Astrocyte (in vitro differentiated cells and primary cell): ENCODE measurements at places on chromosomes 1 and 21. TPM values are rescaled to one million over a fixed set of nuclear protein-coding genes. Genes with fewer than 3 reads are reported as not detected.

The TSPAN1 gene
- 1.7 and 2.2 TPM in 2 replicates for total RNA-seq

The TSPEAR gene
- total RNA-seq, result not detected in 2 replicates

The IVL gene
- 0.16 TPM in 1 of 2 replicates, not detected in the other for total RNA-seq

The PEX11B gene
- total RNA-seq, result 19.9 and 20.7 TPM in 2 replicates

The C1orf116 gene
- total RNA-seq, result 0.14 and 0.86 TPM in 2 replicates

- H3K27me3 ChIP-seq, result no peaks in the 10 kb centered on the region
- H3K36me3 ChIP-seq, result no peaks in the 10 kb centered on the region
- no peaks in the 10 kb centered on the region for H3K4me1 ChIP-seq
- DNase-seq, result no peak
These were observed 180.0 kb downstream of the CDC7 start for GRCh38 chr1:91680556-91681155.

GRCh38 chr1:17045150-17045549, 8.7 kb downstream of the SDHB start:
- no peak for DNase-seq
- no peak overlapping the region for H3K4me3 ChIP-seq
- H3K27me3 ChIP-seq, result no peaks in the 10 kb centered on the region
- H3K36me3 ChIP-seq, result peaks cover 34% of the 10 kb centered on the region
- H3K4me1 ChIP-seq, result peaks cover 3% of the 10 kb centered on the region

DNA sequence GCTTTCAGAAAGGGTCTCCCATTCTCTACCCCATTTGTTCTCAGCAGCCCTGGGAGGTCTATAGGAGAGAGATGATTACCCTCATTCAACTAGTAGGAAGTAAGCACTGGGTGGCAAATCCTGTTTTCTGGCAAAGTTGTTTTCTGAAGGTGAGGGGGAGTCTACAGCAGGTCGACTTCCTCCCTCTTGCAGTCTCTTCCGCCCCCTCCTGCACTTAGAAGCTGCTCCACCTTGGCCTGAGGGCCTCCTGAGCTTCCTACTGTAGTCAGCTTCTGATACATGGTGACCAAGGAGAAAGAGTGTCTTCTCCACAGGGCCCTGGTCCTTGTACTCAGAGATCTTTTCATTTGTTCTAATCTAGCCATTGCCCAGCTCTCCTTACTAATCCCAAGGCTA, 93.1 kb downstream of the RGL1 start:
- no peak for DNase-seq
- H3K36me3 ChIP-seq, result no peaks in the 10 kb centered on the region
- no peak overlapping the region for H3K27ac ChIP-seq

DNA sequence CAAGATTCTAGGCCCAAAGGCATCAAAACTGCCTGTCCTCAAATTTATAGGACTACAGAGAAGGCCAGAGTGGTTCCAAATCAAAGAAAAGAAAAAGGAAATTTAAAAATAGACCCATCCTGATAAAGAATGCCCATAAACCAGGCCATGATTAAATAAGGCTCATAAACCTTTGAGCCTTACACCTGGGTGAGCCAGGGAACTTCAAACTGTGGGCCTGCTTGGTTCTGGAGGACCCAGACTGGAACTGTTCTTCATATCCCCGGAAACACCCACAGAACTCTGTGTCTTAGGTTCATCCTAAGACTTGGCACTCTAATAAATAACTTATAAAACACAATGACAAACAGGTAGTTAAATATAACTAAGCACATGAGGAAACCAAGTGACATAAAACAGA, 28.8 kb downstream of the MCOLN2 start:
- H3K27me3 ChIP-seq, result no peaks in the 10 kb centered on the region
- DNase-seq, result no peak
- H3K36me3 ChIP-seq, result no peaks in the 10 kb centered on the region
- no peak overlapping the region for H3K4me3 ChIP-seq

GRCh38 chr1:157124855-157125254, 13.3 kb downstream of the ETV3 start:
- H3K36me3 ChIP-seq, result peaks cover 40% of the 10 kb centered on the region
- DNase-seq, result no peak
- H3K27ac ChIP-seq, result no peak overlapping the region
- H3K4me1 ChIP-seq, result no peaks in the 10 kb centered on the region

DNA sequence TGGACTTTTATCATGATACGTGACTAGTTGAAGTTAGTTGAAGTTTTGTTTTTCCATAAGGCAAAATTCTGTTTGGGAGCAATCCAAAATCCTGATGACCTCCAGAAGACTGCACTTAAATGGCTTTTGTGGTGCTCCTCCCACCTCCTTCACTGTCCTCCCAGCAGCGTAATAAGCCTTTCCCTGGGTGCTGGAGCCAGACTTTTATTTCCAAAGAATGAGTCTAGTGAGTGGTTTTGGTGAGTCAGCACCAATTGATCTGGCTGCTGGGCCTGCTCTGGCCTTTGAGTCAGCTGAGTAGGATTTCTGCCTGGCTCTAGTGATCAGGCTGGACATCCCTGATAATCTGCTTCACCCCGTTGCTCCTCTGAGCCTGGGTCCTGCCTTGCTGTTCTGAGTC, 21.7 kb upstream of the KCND3 start:
- H3K4me3 ChIP-seq, result no peak overlapping the region
- H3K27ac ChIP-seq, result no peak overlapping the region
- no peaks in the 10 kb centered on the region for H3K27me3 ChIP-seq
- peak; percentile 56 for DNase-seq

- no peaks in the 10 kb centered on the region for H3K36me3 ChIP-seq
- no peak overlapping the region for H3K27ac ChIP-seq
- H3K27me3 ChIP-seq, result peaks cover 26% of the 10 kb centered on the region
- no peak overlapping the region for H3K4me3 ChIP-seq
These were observed 66.9 kb upstream of the TINAGL1 start for GRCh38 chr1:31509124-31510072.

DNA sequence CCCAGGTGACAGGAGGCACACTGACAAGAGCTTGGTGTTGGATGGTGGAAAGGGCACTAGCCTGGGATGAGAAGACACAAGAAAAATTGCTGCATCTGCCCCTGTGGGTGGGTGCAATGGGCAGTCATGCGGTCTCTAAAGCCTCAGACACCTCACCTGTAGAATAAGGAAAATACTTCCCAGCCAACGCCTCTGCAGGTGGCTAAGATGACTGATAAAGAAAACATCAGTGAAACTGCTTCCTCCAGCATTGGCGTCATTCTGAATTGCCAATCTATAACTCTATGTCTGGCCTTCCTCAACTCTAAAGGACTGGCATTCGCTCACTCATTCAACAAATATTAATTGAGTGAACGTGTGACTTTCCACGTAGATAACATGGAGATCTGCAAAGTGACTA, 100.4 kb upstream of the F3 start:
- peaks cover 11% of the 10 kb centered on the region for H3K4me1 ChIP-seq
- H3K27ac ChIP-seq, result no peak overlapping the region
- H3K4me3 ChIP-seq, result no peak overlapping the region
- peak; percentile 48 for DNase-seq
- no peaks in the 10 kb centered on the region for H3K27me3 ChIP-seq

DNA sequence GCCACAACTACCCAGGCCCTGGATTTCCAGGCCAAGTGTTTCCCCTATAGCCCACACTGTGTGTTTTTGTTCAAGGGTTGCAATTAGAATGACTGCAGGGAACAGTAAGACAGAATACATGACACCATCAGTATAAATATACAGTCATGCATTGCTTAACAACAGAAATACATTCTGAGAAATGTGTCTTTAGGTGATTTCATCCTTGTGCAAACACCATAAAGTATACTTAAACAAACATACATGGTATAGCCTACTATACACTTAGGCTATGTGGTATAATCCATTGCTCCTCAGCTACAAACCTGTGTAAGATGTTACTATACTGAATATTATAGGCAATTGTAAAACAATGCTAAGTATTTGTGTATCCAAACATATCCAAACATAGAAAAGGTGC, 7.5 kb upstream of the SLC44A5 start:
- no peaks in the 10 kb centered on the region for H3K36me3 ChIP-seq
- DNase-seq, result no peak
- peaks cover 11% of the 10 kb centered on the region for H3K4me1 ChIP-seq
- H3K27ac ChIP-seq, result no peak overlapping the region
- H3K4me3 ChIP-seq, result no peak overlapping the region

DNA sequence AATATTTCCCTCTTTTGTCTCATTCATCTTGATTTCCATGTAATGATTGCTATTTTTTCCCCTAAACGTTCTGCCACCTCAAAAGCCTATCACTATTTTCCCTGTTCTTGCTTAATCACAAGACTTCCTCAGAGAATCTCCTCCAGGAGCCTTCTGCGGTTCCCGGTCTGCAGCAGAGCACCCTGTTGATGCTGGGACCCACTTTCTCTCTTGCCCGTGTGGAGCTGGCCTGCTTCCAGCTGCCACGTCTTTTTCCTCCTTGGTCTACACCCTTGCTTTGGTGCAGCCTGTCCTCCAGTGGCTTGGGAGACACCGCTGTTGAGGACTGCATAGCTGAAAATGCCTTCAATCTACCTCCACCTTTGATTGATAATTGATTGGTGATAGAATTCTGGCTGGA, 70.0 kb upstream of the COA6 start:
- H3K27ac ChIP-seq, result no peak overlapping the region
- peaks cover 4% of the 10 kb centered on the region for H3K4me1 ChIP-seq
- no peak overlapping the region for H3K4me3 ChIP-seq
- H3K36me3 ChIP-seq, result no peaks in the 10 kb centered on the region

GRCh38 chr1:7967651-7968050, 6.1 kb downstream of the PARK7 start:
- no peaks in the 10 kb centered on the region for H3K27me3 ChIP-seq
- DNase-seq, result no peak

- no peaks in the 10 kb centered on the region for H3K27me3 ChIP-seq
- peaks cover under 1% of the 10 kb centered on the region for H3K36me3 ChIP-seq
- H3K4me3 ChIP-seq, result no peak overlapping the region
- H3K4me1 ChIP-seq, result no peaks in the 10 kb centered on the region
These were observed 5.2 kb upstream of the AGO3 start for GRCh38 chr1:35925741-35926140.

DNA sequence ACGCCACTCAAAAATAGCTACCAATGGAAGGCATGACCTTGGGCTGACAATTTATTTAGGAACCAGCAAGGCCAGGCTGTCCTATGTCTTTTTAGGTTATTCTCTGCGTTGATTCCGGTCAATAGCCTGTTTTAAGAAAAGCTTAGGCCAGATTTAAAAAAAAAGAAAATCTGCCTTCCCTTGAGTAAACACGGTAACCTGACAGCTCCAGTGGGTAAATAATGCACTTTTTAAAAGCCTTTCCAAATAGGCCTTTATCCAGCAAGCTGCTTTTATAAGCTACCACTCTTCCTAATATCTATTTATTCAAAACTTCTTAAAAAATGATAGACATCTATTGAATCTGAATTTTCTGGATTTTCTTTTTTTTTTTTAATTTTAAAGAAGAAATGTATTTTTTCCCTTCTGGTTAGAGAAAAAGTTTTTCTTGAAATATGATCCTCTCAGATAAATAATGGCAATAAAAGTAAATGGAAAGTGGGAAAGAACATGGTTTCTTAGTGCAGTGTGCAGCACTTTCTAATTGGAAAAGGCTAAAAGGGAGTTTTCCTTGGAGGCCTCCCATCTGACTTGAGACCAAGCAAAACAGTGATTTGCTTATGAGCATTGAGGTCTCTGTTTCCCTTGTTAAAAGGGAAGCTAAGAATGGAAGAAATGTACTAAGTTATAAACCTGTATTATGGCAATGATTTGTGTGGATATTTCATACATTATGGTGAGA, 281.0 kb upstream of the RUNX1 start:
- no peak overlapping the region for H3K4me3 ChIP-seq
- peaks cover 8% of the 10 kb centered on the region for H3K4me1 ChIP-seq
- no peak overlapping the region for H3K27ac ChIP-seq
- no peaks in the 10 kb centered on the region for H3K36me3 ChIP-seq

- H3K36me3 ChIP-seq, result no peaks in the 10 kb centered on the region
- H3K27me3 ChIP-seq, result no peaks in the 10 kb centered on the region
- H3K4me3 ChIP-seq, result no peak overlapping the region
- H3K4me1 ChIP-seq, result no peaks in the 10 kb centered on the region
These were observed 21.5 kb downstream of the INSL5 start for GRCh38 chr1:66779475-66780078.

DNA sequence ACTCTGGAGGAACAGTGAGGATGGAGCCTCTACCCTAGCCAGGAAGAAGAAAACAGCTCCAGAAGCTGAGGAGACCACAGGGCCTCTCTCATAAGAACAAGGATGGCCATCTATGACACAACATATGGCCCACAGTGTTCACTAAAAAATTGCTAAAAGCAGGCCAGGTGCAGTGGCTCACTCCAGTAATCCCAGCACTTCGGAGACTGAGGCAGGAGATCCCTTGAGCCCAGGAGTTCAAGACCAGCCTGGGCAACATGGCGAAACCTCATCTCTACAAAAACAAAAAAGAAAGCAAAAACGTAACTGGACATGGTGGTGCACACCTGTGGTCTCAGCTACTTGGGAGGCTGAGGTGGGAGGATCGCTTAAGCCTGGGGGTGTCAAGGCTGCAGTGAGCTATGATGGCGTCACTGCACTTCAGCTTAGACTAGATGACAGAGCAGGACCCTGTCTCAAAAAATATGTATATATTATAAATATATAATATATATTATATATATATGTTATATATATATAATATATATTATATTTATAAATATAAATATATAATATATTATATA, 103.1 kb downstream of the TOMM20 start:
- H3K4me1 ChIP-seq, result peaks cover 9% of the 10 kb centered on the region
- H3K4me3 ChIP-seq, result no peak overlapping the region
- H3K27me3 ChIP-seq, result no peaks in the 10 kb centered on the region
- DNase-seq, result no peak

DNA sequence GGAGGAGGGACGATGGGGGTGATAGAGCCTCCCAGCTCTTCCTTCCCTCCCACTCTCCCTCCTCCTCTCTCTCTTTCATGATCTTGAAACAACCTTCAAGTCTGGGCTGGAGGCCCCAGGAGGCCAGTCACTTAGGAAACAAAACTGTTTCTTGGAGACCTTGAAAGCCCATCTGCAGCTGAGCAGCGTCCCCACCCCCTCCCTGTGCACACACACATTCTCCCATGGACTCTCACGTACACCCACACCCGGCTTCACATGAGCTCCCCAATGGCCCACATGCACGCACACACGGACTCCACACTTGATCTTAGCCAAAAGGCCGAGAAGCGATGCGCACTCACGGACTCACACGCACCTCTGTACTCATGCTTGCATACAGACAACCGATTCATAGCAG, 3.2 kb upstream of the ATP1A2 start:
- peaks cover 28% of the 10 kb centered on the region for H3K27me3 ChIP-seq
- no peak overlapping the region for H3K27ac ChIP-seq
- no peak for DNase-seq
- H3K36me3 ChIP-seq, result no peaks in the 10 kb centered on the region
- no peak overlapping the region for H3K4me3 ChIP-seq

GRCh38 chr1:44170281-44170823, 28.9 kb upstream of the KLF18 start:
- H3K27me3 ChIP-seq, result no peaks in the 10 kb centered on the region
- peak; percentile 47 for DNase-seq
- H3K4me1 ChIP-seq, result no peaks in the 10 kb centered on the region
- no peak overlapping the region for H3K27ac ChIP-seq
- H3K36me3 ChIP-seq, result no peaks in the 10 kb centered on the region
- H3K4me3 ChIP-seq, result no peak overlapping the region

GRCh38 chr1:173020138-173020750, 30.5 kb downstream of the TNFSF18 start:
- no peaks in the 10 kb centered on the region for H3K27me3 ChIP-seq
- H3K4me1 ChIP-seq, result no peaks in the 10 kb centered on the region
- no peaks in the 10 kb centered on the region for H3K36me3 ChIP-seq
- H3K4me3 ChIP-seq, result no peak overlapping the region
- no peak for DNase-seq
- H3K27ac ChIP-seq, result no peak overlapping the region
